EL (cell line): ENCODE measurements at places on chromosomes 3 and 15.
A peak's percentile ranks its signal among the peaks of the same experiment; 100 is the strongest.

GRCh38 chr15:29131840-29132420 lies 137.7 kb downstream of the NSMCE3 start:
- no peak for DNase-seq

- DNase-seq, result peak; percentile 62
These were observed 1087.4 kb downstream of the AGBL1 start for GRCh38 chr15:87167055-87167454.

DNA sequence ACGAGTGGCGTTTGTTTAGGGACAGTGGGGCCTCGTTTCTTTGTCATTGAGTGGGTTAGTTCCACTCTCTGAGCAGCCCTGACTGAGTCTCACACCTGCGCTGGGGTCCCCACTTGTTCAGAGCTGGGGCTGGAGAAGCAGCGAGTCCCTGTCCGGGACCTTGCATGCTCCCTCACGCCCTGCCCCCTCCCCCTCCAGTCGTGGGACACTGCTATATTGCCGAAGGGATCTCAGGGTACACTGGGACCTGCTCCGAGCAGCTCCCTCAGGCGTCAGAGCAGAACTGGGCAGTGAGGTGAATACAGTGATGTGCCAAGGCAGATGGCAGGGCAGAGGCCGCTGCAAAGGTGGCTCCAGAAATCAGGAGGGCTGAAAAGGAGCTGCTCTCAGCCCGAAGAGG lies 59.9 kb upstream of the KLF13 start:
- DNase-seq, result no peak

DNA sequence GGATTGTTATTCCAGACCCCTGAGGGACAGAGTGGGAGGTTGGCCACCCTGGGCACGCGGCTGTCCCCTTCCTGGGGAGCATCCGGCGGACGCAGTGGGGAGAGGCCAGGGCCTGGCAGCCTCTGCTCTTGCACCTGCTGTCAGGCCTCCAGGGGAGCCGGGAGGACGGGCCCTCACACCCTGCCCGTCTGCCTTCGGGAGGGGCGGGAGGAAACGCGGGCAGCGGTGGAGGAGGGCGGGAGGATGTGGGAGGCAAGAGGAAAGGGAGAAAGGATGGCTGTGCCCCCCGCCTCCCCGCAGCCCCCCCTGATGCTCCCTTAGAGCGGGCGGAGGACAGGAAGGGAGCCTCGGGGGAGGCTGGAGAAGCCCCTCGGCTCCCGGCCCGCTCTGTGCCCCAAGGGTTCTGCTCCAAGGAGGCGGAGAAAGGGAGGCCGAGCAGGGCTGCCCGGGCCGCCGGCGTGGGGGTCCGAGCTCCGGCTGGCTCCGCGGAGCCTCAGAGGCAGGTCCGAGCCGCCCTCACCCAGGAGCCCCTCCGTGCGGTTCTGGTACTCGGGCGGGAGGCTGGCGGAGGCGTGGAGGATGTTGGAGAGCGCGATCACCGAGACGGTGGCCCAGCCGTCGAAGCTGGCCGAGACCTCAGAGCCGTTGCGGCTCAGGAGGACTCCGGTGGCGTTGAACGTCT lies 40.9 kb downstream of the MUC20 start:
- DNase-seq, result no peak

- no peak for DNase-seq
These were observed 50.0 kb upstream of the CORO2B start for GRCh38 chr15:68528626-68529290.

DNA sequence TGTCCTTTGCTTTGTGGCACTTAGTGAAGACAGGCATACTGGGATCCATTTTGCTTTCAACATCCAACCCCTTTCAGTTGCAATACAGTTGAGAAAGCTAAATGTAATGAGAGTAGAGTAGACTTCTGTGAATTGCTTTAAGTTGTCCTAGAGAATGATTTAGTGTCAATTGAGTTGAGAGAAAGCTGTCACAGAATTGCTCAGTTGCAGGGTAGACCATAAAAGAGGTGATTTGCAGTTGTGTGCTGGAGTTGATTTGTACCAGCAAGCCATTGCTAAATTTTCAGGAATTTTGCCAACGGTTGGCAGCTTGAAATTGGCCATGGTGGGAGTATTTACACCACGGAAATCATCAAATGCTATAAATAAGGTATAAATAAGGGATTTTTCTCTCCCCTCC lies 2.2 kb downstream of the ABHD5 start:
- DNase-seq, result no peak

GRCh38 chr15:83444936-83445335 lies 2.2 kb upstream of the SH3GL3 start:
- no peak for DNase-seq

DNA sequence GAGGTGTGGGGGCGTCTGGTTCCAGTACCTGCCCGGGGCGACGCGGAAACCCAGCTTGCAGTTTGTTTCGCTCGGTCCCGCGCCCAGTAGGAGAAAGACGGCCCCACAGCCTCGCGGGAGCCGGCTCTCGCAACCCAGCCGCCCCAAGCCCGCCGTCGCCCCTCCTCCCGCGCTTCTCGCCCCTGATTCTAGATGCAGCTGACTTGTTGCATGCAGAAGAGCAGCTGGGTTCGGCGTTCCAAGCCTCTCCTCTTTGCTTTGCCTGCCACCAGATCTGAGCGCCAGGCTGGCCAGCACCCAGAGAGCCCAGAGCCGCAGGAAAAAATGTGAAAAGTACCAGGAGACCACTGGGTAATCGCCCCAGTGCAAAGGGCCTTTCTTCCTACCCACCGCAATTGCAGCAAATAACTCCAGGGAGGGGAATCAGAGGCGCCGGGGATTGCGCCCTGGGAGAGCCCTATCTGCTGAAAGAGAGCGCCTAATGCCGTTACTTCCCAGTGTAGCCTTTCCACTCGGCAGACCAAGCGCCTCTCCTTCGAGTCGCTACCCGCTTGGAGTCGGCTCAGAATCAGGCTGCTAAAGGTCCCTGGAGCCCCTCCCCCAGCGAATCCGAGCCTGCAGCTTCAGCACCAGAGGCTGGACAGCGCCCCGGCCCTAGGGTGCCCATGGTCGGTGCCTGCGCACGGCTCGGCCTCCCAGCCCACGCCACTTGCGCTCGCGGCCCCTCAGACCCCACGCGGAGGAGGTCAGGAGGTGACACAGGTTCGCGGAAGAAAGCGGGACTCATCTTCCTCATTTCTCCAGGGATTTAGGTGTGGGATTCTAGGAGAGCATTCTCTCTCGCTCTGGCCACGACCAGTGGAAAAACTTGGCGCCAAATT lies 15.7 kb upstream of the AEN start:
- DNase-seq, result peak; percentile 38

GRCh38 chr3:172707967-172708366 lies 2.9 kb downstream of the NCEH1 start:
- peak; percentile 64 for DNase-seq

GRCh38 chr3:50972029-50972428 lies 297.3 kb downstream of the DOCK3 start:
- DNase-seq, result no peak

DNA sequence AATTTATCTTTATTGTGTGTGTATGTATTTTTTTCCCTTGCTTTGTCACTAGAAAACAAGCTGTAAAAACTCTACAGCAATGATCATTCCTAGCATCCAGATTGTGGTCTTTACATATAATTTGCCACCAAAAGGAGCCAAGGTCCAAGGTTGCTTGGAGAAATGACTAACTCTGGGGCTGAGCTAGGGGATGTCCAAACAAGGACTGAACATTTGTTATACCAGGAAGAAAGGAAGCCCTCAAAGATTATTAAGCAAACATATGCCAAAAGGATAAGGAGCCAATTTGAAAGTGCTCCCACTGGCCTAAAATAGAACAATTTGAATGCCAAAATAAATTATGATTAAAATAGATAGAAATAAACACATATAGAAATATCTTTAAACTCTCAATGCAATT lies 293.3 kb downstream of the ZIC1 start:
- DNase-seq, result no peak

- no peak for DNase-seq
These were observed 8.3 kb downstream of the MAPKBP1 start for GRCh38 chr15:41782371-41783282.

- DNase-seq, result no peak
These were observed 1123.5 kb downstream of the ROBO2 start for GRCh38 chr3:78163379-78163778.

- DNase-seq, result peak; percentile 6
These were observed 938 bp downstream of the DZIP3 start for GRCh38 chr3:108590460-108590859.

- DNase-seq, result no peak
These were observed 23.7 kb upstream of the FURIN start for GRCh38 chr15:90844696-90845095.

GRCh38 chr3:171282041-171282440 lies 178.2 kb downstream of the TNIK start:
- DNase-seq, result peak; percentile 51

DNA sequence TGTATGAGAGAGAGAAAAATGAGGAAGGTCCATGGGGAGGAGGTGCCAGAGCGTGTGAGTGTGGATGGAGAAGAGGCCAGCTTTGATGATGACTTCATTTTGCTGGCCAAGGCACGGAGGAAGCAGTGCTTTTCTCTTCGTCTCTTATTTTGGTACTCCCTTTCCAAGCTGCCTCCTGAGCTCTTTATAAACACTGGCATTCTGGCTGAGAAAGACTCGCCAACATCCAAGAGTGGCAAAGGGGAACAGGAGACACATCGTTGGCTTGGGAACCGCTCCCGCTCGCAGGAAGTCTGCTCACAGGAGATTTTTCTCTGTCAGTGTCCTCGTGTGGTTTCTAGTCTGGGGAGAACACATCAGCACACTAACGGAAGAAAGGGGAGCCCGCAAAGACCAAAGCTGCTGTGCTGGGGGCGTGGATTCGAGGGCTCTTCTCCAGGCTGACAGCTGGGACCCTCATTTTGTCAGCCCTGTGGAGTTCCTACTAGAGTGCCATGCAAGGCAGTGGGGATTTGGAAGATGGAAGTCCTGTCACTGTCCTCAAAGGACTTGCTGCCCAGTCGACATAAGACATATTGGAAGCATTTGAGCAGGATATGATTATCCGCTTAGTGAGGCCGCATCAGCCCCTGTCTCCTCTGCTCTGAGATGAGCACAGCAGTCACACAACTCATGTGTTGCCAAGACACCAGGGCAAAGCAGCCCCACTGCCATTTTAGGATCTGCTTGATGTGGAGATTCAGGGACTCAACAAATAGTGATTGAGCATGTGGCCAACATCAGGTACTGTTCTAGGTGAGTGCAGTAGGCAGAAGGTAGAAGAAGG lies 8.0 kb upstream of the SEMA4B start:
- no peak for DNase-seq

DNA sequence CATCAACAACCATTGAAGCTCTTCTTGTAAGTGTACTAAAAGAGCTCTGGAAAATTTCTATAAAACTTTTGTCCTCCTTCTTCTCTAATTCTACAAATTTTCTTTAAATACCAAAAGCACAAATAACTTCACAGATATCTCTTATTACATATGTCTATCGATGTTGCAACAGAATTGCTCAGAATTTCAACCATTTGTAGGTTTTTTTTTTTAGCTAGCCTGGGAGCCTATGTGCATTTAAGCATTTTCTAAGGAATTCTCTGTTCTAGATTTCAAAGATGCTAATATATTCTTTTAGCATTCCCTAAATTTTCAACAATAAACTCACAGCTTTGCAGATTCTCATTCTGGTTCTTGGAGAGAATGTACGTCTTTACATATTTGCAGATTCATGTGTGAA lies 774.3 kb upstream of the NR2F2 start:
- DNase-seq, result no peak

- DNase-seq, result no peak
These were observed 901.7 kb downstream of the PLOD2 start for GRCh38 chr3:145259166-145259880.

DNA sequence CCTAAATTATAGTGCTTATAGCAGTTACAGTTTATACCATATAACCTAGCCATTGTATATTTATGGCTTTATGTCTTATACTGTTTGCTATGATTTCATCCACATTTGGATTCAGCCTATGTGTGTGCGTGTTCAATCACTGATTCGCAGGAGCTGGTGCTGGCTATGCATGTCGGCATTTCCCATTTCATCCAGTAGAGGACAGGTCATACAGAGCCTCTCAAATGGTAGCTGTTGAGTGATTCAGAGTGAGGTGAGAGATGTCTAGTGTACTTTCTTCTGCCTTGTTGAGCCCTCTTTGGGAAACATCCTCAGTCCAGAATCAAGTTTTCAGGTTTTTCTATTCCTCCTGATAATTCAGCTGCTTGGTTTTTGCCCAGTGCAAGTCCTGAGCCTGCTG lies 76.1 kb downstream of the FRMD4B start:
- DNase-seq, result peak; percentile 31

- no peak for DNase-seq
These were observed 22.0 kb downstream of the SMAD6 start for GRCh38 chr15:66723826-66724731.

DNA sequence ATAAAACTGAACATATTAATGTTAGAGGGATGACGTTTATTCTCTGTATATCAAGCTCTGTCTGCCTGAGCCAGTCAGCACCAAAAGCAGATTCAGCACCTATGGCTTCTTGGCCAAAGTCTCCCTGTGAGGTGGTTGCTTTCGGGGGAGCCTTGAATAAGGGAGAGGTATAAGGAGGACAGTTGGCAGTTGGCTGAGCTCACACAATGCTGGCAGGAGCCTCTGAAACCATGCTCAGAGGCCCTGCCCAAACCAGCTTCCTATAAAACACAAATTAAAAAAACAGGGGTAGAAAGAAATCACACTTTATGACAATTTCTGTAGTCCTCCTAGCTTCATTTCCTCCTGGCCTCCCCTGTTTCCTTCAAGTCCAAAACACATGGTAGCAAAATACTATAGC lies 18.8 kb downstream of the ARHGEF3 start:
- no peak for DNase-seq

GRCh38 chr3:196697270-196697669 lies 14.8 kb downstream of the CEP19 start:
- no peak for DNase-seq

DNA sequence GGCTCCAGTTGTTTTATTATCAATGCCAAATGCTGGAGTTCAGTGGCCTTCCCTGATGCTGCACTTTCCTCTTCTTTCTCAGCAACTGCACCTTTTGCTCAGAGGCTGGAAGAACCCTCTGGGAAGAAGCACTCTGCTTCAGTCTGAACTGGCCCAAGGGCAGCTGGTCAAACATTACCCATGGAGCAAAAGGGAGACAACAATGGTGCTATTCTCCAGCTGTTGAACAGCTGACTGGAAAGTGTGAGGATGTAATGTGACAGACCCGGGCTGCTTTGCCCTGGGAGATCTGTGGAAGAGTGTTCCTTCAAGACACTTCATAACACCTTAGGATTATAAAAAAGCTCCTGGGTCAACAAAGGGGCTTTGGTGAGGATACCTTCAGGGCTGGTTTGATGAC lies 84.9 kb downstream of the EPHB1 start:
- no peak for DNase-seq

GRCh38 chr3:177405191-177405672 lies 207.9 kb upstream of the TBL1XR1 start:
- DNase-seq, result no peak

GRCh38 chr15:58438956-58439355 lies 7.2 kb downstream of the LIPC start:
- peak; percentile 70 for DNase-seq

- DNase-seq, result no peak
These were observed 11.9 kb upstream of the CHRM5 start for GRCh38 chr15:33956397-33956796.
